ENCODE measurements at places on chromosomes 12 and 14. TPM values are rescaled to one million over a fixed set of nuclear protein-coding genes. Genes with fewer than 3 reads are reported as not detected.

The PPP2R3C gene
- total RNA-seq, result 24.2 TPM

The RHEBL1 gene
- 3.5 TPM for total RNA-seq

The SYNDIG1L gene
- not detected for total RNA-seq

The BHLHE41 gene
- total RNA-seq, result 2.8 TPM

The KRT80 gene
- 0.44 TPM for total RNA-seq

The ETFRF1 gene
- total RNA-seq, result 17.4 TPM

The NOS1 gene
- total RNA-seq, result not detected

The TTC5 gene
- 27.0 TPM for total RNA-seq

The KCNMB4 gene
- 0.43 TPM for total RNA-seq

The PELI2 gene
- 0.10 TPM for total RNA-seq

The C12orf54 gene
- total RNA-seq, result not detected

The RNASE7 gene
- total RNA-seq, result not detected

The PWP1 gene
- 38.2 TPM for total RNA-seq

The RBMS2 gene
- total RNA-seq, result 3.8 TPM

The MYH6 gene
- total RNA-seq, result not detected

The HOXC12 gene
- total RNA-seq, result not detected

The TAS2R7 gene
- total RNA-seq, result not detected

The DPPA3 gene
- total RNA-seq, result not detected

The EML1 gene
- 19.2 TPM for total RNA-seq

The LGR5 gene
- not detected for total RNA-seq

The NYNRIN gene
- total RNA-seq, result 19.7 TPM

The PPP1R36 gene
- total RNA-seq, result not detected

The TRAFD1 gene
- total RNA-seq, result 31.8 TPM

The ATP2A2 gene
- total RNA-seq, result 20.3 TPM

The AMN gene
- total RNA-seq, result not detected

The ACSS3 gene
- total RNA-seq, result not detected

The CPNE8 gene
- total RNA-seq, result 16.1 TPM

The ARMH4 gene
- total RNA-seq, result 3.7 TPM

The TAS2R50 gene
- not detected for total RNA-seq

The NPFF gene
- total RNA-seq, result not detected

The SOAT2 gene
- total RNA-seq, result not detected

The P2RX2 gene
- 0.17 TPM for total RNA-seq

The WSCD2 gene
- total RNA-seq, result 0.31 TPM

The DNM1L gene
- 59.4 TPM for total RNA-seq

The KLRC2 gene
- total RNA-seq, result not detected

The RIPK3 gene
- total RNA-seq, result not detected

The TESPA1 gene
- total RNA-seq, result not detected

The PYM1 gene
- total RNA-seq, result 93.9 TPM

The KLRC3 gene
- total RNA-seq, result not detected

The GAPDH gene
- total RNA-seq, result 4,312 TPM

The SLC4A8 gene
- total RNA-seq, result 1.4 TPM

The CIROP gene
- total RNA-seq, result not detected

The FOXN4 gene
- total RNA-seq, result 0.78 TPM

The SIVA1 gene
- 207 TPM for total RNA-seq

The SAMD15 gene
- 6.6 TPM for total RNA-seq

The BRMS1L gene
- 24.4 TPM for total RNA-seq

The RNASE4 gene
- total RNA-seq, result 2.2 TPM

The B4GALNT3 gene
- total RNA-seq, result 2.3 TPM

The FAM90A1 gene
- not detected for total RNA-seq

The PIANP gene
- total RNA-seq, result 4.4 TPM

The MAGOHB gene
- total RNA-seq, result 28.7 TPM

The SLC16A7 gene
- total RNA-seq, result not detected
